ENCODE measurements at places on chromosomes 5 and 9.

GRCh38 chr9:124267271-124267807 is 9.6 kb downstream of the NEK6 start:
- no peak for DNase-seq

GRCh38 chr5:131966551-131966950 is 21.1 kb upstream of the MEIKIN start:
- DNase-seq = no peak

DNA sequence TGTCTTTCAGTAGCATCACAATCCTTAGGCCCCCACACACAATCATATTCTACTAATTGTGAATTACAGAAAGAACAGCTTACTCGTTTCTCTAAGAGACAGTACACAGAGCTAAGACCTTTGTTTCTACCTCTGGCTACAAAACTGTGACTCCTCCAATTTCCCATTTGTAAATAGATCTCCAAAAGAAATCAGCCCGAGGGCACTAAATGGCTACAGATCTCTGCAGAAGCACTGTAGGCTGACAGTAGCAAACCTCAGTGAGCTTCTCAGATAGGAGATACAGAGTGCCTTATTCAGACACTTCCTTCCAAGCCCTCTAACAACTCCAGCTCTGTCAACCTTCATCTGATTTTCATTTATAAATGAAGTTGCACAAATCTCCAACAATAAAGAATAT is 51.0 kb downstream of the EFNA5 start:
- DNase-seq = no peak

- DNase-seq = no peak
These were observed 21.6 kb downstream of the RAPGEF6 start for GRCh38 chr5:131613423-131613822.

GRCh38 chr5:178057839-178058238 is 55.5 kb upstream of the N4BP3 start:
- no peak for DNase-seq

DNA sequence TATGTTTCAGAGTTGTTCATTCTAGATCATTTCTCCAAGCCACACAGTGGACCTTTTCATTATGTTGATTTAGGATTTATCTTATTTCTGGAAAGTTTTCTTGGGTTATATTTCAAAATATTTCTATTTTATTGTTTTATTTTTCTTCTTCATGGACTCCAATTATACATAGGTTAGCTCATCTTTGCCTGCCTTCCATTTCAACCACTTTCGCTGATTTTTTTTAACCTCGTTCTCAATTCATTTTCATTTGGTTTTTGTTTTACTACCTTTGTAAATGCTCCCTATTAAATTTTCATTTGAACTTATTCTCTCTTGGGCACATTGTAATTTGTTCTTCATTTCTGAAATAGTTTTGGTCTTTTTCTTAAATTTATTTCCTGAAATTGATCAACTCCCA is 169.0 kb upstream of the PITX1 start:
- no peak for DNase-seq

DNA sequence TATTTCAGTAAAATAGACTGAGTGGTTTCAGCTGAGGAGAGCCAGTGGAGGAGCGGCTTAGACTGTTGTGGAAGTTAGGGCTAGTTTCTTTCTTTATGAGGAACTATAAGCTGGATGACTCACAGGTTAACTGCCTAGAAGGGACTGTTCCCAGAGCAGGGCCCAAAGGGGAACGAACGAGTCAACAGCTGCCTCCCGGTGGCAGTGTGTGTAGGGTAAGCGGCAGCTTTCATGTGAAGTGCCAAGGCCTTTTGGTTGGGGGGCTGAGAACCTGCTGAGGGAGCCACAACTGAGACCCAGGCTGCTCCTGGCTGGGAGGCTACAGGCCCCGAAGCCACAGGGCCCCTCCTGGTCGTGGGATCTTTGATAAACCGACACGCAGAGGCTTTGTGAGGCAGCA is 7.0 kb downstream of the SQSTM1 start:
- no peak for DNase-seq

GRCh38 chr9:69513141-69513820 is 158.9 kb downstream of the APBA1 start:
- DNase-seq = no peak

DNA sequence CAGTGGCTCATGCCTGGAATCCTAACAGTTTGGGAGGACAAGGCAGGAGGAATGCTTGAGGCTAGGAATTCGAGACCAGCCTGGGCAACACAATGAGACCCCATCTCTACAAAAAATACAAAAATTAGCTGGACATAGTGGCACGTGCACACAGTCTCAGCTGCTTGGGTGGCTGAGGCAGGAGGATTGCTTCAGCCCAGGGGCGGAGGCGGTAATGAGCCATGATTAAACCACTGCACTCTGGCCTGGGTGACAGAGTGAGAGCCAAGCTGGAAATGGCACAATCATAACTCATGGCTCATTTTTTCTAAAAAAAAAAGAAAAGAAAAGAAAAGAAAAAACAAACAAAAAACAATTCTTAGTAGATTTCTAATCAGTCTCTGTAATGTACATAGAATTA is 446.2 kb downstream of the ELAVL2 start:
- DNase-seq = no peak

DNA sequence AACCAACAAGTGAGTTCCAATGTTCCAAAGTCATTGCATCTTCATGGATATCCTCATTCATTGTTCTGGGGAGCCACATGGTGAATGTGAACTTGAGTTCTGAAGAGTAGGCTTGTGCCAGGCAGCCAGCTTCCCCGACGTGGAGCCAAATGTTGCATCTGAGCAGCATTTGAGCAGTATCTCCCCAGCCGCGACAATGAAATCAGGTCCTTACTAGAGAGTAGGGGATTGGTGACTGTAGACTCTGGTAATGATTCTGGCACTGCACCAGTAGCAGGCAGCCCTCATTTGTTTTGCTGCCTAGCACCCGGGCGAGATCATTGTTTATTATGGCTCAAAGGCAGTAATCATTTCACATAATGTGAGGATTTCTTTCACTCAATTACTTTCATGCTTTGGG is 451.4 kb upstream of the C9orf72 start:
- DNase-seq = no peak

DNA sequence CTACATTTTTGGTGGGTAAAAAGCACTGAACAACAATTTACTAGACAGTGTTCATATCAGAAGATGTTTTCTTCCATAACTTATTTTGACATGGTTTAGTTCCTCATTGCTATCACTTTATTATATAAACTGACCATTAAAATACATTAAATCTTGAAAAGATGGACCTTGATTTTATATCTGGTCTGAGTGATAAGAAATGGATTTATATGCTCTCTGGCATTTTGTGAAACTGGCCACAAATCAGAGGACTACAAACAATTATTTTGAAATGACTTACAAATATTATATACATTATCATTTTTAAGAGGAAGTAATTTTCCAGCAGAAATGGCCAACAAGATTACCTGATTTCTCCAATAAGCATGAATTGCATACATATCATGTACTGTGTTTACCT is 23.6 kb upstream of the TRIM36 start:
- DNase-seq = no peak

GRCh38 chr5:169527066-169527465 is 56.5 kb upstream of the SPDL1 start:
- DNase-seq = no peak

- no peak for DNase-seq
These were observed 131.1 kb downstream of the ADAMTSL1 start for GRCh38 chr9:18604767-18605730.

DNA sequence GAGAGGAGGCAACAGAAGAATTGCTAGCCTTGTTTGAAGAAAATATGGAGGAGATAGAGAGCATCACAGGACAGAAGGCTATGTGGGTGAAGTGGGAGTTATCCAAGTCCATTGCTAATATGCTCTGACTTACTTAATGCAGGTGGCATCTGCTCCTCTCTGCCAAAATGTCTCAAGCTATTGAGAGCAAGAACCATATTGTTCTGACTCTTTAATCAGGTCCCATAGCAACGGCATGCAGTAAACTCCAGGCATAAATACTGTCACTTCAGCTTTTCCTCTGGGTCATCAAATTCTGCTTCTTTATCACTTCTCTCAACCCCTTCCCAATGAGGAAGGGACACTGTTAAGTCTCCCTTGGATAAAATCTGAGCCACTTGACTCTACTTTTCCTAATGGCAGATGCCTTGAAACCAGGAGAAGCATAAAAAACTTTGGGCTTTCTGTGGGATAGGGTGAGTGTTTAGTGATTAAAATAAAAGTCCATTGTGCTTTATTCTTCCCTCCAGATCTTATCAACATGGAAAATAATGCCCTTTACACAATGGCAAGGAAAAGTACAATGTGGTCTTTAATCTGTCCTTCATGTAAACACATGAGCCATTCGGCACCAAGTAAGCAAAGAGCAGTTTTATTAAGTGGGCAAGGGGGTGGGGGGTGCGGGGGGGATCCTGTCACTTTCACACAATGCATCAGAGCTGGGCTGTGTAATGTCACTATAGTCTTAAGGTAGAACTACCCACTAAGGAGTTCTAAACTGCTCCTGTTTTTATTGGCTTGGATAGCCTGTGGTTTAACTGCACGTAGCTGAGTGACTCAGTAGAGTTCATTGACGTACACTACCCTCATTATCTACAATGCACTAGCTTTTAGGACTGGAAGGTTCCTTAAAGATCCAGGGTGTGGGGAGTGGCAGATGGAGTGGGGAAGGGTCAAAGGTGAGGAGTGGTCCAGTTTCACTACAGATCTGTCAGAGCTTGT is 71.0 kb upstream of the TARS1 start:
- DNase-seq = no peak

- DNase-seq = no peak
These were observed 215.8 kb downstream of the ADAMTS12 start for GRCh38 chr5:33675958-33676464.

- DNase-seq = no peak
These were observed 344.7 kb upstream of the TNC start for GRCh38 chr9:115462623-115463022.

DNA sequence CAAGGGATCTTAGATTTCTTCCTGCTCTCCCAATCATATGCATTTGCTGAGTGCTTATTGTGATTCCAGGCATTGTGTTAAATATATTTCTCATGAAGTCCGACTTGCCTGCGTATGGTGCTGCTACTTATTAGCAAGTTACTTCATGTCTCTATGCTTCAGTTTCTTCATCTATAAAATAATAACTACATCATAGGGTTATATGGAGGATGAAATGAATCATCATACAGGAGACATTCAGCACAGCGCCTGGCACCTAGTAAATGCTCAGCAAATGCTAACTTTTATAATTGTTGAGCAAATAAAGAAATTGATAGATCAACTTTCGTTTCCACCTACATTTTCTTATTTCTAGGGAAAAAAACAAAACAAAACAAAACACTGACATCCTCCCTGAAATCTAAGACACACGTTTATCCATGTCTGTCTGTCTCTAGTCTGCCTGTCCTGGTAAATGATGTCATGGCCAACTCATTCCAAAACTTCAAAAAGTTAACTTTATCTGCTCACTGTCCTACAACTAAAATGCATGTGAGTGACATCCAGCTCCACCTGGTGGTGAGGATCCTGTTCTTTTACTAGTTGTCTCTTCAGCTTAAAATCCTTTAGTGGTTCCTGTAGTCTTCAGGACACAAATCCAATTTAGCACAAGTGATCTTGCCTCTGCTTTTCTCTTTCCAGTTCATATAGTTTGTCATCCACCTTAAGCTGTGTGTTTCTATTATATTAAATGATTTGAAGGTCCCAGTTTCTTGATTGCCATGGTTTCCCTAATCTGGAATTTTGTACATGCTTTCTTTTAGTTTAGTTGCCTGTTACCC is 27.7 kb downstream of the PPP3R2 start:
- no peak for DNase-seq

GRCh38 chr5:125348221-125348692 is 601.8 kb upstream of the ZNF608 start:
- DNase-seq = no peak

DNA sequence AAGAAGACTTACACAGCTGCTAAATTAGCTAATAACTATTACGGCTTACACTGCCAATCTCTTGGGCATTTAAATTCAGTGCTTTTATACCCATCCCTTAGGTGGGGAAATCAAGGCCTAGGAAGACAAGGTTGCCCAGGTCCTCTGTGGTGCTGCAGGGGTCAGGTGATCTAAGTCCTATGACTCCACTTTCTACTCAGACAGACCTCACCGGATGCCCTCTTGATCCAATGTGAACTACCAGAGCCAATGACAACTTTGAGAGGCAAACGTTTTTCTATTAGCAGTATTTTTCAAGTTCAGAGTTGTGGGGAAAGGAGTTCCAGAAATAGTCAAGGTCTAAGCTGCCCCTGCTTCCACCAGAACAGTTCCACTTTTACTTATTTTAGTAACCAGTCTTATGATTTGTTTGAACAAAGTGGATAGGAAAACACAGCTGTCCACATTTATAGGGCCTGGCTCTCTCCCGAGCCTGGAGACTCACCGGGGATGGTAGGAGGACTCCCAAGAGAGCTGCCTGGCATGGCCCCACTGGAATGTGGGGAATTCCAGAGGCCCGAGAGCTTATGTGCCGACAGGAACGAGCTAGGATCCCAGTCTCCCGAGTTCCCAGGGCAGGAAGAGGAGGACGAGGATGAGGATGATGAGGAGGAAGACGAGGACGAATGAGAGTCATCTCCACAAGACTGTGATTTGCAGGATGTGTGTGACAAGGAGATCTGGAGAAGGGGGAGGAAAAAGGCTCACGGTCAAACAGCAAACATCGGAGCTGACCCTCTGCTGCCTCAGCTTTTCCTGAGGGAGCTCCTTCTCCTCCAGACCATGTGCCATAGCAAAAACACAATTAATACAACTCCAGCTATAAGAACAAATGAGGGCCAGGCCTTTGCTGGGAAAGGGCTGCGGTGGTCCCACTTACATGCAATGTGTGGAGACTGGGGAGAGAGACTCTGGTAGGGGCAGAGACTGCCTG is 16.7 kb downstream of the FAM193B start:
- DNase-seq = no peak

DNA sequence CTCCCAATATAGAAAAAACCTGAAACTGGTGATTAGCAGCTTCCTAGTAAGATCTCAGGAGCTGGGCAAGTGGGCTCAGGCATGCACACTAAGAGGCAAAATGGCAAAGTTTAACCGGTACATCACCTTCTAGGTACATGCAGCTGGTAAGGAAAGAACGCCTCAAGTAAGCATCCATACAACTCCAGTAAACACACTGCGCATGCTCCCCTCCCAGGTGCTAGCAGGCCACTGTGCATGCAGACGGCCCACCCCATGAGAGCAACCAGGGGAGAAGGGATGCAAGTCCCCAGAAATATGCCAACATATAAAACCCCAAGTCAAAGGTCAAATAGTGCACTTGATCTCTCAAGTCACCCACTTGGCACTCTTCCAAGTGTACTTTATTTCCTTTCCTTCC is 228.6 kb upstream of the KIF2A start:
- no peak for DNase-seq

GRCh38 chr5:109567374-109568044 is 122.2 kb upstream of the MAN2A1 start:
- no peak for DNase-seq
